ENCODE measurements at places on chromosomes 11 and 22. TPM values are rescaled to one million over a fixed set of nuclear protein-coding genes. Genes with fewer than 3 reads are reported as not detected.

- DNase-seq: no peak
Observed at GRCh38 chr11:12008790-12009616, 577 bp upstream of the DKK3 start.

- no peak for DNase-seq
Observed at GRCh38 chr11:15141381-15141780, 26.7 kb downstream of the INSC start.

- no peak for DNase-seq
Observed at GRCh38 chr22:44855855-44856254, 103.5 kb downstream of the ARHGAP8 start.

GRCh38 chr11:34519595-34520235 lies 6.1 kb upstream of the ELF5 start:
- no peak for DNase-seq

DNA sequence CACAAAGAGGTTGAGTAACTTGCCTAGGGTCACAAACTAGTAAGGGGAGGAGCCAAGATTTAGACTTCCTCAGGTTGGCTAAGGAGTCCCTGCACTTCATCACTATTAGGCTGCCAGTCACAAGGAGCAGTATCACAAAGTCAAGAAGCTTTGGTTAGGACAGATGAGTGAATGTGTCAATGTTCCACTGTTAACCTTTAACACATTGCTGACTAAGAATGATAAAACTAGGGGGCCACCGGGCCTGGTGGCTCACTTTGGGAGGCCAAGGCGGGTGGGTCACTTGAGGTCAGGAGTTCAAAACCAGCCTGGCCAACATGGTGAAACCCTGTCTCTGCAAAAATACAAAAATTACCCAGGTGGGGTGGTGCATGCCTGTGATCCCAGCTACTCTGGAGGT lies 32.0 kb downstream of the TMEM123 start:
- DNase-seq: no peak

DNA sequence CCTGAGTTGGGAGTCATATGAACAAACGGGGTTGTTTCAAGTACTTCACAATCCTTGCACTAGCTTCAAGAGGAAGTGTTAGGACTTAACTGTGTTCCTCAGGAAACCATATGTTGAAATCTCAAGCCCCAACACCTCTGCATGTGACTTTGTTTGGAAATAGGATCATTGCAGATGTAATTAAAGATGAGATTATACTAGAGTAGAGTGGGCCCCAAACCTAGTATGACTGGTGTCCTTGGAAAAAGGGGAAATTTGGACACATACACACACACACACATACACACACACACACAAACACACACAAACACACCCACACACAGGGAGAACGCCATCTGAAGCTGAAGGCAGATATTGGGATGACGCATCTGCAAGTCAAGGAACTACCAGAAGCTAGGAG lies 6.4 kb upstream of the CEP295 start:
- no peak for DNase-seq

GRCh38 chr11:45796461-45796861 lies 8.5 kb upstream of the SLC35C1 start:
- no peak for DNase-seq

DNA sequence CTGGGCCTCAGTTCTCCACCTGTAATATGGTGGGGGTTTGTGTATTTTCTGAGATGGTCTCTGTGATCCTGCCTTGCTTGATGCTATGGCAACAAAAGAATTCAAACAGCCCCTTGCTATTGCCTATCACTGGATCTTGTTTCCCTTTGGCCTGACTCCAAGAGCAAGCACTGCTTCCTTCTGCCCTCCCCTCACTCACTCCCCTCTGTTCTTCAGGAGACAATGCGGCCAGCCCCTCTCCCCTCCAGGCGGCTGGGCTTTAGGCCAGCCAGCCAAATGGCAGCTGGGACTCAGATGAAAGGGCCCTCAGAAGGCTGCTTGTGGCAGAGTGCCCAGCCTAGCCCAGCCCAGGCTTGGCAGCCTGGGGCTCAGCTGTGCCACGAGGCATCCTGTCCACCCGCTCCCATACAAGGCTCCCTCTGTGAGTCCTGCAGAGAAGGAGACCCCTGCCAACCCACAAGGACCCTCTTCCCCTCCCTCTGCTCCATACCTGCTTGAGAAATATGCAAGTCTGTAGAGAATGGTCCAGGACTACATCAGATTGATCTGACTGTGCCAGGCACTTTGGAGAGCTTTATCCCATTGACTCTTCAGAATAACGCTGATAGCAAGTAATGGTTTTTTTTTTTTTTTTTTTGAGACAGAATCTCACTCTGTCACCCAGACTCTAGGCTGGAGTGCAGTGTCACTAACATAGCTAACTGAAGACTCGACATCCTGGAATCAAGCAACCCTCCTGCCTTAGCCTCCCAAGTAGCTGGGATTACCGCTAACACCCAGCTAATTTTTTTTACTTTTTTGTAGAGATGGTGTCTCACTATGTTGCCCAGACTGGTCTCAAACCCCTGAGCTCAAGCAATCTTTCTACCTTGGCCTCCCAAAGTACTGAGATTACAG lies 7.6 kb upstream of the KCTD14 start:
- peak; percentile 72 for DNase-seq

BAIAP2L2 gene
- total RNA-seq: 0.24 TPM

AKIP1 gene
- 49.3 TPM for total RNA-seq

MUC15 gene
- total RNA-seq: not detected

HTR3A gene
- not detected for total RNA-seq

MS4A12 gene
- total RNA-seq: not detected
